ENCODE measurements at places on chromosomes 6 and 20. TPM values are rescaled to one million over a fixed set of nuclear protein-coding genes. Genes with fewer than 3 reads are reported as not detected.

Gene DUSP15
- 1.5 TPM for total RNA-seq

Gene RBPJL
- total RNA-seq = not detected

Gene IBTK
- total RNA-seq = 15.3 TPM

Gene SLC22A2
- total RNA-seq = not detected

Gene POM121L2
- total RNA-seq = not detected

Gene SNTA1
- 13.0 TPM for total RNA-seq

All from lower leg skin (tissue), 4 donors.